Fibroblast of skin of abdomen (primary cell): ENCODE measurements at places on chromosomes 3 and 15.

GRCh38 chr3:131526801-131527347 is 24.1 kb upstream of the MRPL3 start:
- DNase-seq, result peak; percentile 74

DNA sequence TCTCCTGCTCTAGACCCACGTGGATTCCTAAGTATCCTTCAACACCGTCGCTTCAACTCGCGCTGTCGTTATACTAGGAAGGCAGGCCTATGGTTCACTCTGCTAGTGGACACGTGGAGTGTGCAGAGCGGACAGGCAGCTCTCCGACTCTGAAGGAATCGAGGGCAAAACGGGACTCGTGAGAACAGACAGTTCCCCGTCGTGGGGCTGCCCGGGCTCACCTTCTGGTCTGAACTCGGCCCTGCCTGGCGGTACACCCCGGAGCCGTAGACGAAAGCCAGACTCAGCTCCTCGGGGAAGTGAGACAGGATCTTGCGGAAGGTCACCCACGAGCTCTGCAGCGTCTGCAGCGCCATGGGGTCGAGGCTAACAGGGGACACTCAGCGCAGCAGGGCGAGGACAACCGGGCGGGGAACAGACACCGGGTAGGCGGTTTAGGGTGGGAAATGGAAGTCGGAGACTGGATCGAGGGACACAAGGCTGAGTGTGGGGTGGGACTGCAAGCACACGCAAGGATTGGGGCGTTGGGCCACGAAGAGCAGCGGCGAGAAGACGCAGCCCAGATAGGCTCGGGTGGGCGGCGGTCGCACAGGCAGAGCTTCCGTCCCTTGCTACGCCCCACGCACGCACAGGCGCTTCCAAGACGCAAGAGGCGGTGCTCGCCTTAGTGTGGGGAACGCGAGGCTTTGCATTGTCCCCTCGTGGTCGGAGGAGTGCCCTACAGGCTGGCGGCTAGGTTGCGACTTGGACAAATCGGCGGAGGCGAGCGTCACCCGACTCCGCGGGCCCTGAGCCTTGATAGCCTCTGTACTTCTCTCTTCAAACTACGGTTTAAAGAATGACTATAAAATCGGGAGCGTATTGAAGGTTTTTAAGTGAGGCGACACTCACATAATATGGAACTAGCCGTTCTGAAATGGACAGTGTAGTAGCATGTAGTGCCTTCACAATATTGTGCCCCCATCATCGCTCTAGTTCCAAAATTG is at the start of gene TAMM41:
TSS of gene TAMM41 (minus strand) at position 605 of the 986 bp plus-strand sequence. CDS start at position 356, 249 bp downstream.
- peak; percentile 88 for DNase-seq

- DNase-seq, result no peak
Measured at GRCh38 chr3:22380253-22380652, 629.2 kb upstream of the ZNF385D start.

DNA sequence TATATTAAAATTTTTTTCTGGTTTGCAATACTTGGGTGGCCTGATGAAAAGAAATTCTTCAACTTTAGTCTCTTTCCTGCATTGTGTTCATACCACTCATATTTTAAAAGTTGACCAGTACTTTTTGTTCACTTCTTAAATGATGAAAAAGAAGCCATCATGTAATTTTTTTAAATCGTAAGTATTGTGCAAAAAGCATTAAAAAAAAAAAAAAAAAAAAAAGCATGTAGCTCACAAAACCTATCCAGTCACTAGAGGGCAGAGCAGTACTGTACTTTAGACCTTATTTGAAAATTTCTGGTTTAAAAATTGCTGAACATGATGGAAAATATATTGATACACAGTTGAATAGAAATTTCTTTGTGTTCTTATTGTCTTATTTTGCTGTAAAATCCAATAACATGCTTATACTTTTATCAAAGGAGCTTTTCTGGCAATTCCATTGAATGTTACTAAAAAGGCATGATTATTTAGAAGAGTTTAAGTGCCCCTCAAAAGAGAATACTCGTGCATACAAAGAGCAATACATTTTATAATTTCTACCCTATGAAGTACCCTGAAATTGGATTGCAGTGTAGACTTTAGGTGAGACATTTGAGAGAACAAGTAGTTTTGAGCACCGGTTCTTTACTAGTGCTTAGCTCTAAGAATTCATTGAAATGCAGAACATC is 137.7 kb downstream of the BBX start:
- peak; percentile 69 for DNase-seq

GRCh38 chr15:82108489-82109078 is 62.8 kb upstream of the MEX3B start:
- peak; percentile 49 for DNase-seq

DNA sequence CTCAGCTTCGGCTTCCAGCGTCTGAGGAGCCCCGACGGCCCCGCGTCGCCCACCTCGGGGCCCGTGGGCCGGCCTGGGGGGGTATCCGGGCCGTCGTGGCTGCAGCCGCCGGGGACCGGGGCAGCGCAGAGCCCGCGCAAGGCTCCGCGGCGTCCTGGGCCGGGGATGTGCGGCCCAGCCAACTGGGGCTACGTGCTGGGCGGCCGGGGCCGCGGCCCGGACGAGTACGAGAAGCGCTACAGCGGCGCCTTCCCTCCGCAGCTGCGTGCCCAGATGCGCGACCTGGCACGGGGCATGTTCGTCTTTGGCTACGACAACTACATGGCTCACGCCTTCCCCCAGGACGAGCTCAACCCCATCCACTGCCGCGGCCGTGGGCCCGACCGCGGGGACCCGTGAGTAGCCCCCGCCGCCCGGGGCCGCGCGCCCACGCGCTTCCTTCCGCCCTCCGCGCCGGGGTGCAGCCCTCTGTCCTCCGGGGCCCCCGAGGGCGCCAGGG is 462 bp downstream of the EDEM1 start:
- no peak for DNase-seq

DNA sequence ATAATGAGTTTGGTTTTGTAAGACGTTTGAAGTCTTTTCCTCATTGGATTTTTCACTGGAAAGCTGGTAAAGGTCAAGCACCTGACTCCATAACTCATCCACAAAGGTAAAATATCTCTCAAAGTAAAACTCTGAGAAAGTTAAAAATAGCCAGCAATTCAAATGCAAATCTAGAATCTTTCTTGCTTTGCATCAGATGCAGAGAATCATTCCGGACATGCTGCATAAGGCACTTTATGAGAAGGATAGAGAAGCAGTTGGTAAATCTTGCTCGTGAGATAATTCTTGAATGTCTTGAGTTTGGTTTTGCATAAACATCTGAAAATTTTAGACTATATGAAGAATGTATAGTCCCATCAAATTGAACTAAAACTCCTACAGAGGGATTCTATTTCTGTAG is 9.1 kb downstream of the KCNMB2 start:
- no peak for DNase-seq
